ENCODE measurements at places on chromosomes 6 and 20.

GRCh38 chr20:35238735-35239134 lies 12.2 kb downstream of the MMP24 start:
- DNase-seq: no peak

DNA sequence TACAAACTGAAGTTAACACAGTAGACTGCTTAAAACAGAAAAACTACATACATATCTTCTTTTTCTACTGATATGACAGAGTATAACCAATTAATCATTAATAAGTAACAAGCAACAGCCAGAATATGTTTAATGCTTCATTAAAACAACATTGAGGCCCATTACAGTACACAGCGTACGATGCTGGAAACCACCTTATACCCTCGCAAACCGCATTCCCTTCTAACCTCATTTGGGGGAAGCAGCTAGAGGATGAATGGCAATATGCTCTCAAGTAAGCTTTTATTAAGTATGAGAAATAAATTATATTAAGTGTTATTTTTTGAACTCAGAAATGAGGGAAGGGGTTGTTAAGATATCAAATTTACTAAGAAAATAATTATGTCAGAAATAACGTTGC lies 142.4 kb downstream of the GMDS start:
- no peak for DNase-seq

- peak; percentile 66 for DNase-seq
Measured at GRCh38 chr20:9359561-9360308, 154.7 kb upstream of the LAMP5 start.

GRCh38 chr20:21713901-21714296 lies 8.4 kb downstream of the PAX1 start:
- DNase-seq: no peak

DNA sequence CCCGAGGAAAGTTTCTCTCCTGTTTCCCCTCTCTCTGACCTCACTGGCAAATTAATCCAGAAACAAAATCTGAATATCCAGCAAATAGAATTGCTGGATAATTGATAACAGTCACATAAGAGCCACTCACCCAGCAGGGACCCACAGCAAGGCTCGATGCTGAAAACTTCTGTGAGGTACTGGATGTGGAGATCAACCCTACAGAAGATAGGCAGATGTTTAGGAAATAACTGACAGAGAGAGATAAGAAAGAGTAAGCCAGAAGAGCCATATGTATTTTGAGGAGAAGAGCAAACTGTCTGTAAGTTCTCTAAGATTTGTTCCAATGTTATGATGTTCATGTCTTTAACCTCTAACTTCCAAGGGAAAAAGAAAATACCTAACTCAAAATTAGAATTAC lies 59.7 kb downstream of the PKHD1 start:
- no peak for DNase-seq

- DNase-seq: no peak
Measured at GRCh38 chr20:54629632-54630031, 154.2 kb downstream of the DOK5 start.

- peak; percentile 84 for DNase-seq
Measured at GRCh38 chr20:31542201-31542842, 28.1 kb downstream of the HM13 start.

DNA sequence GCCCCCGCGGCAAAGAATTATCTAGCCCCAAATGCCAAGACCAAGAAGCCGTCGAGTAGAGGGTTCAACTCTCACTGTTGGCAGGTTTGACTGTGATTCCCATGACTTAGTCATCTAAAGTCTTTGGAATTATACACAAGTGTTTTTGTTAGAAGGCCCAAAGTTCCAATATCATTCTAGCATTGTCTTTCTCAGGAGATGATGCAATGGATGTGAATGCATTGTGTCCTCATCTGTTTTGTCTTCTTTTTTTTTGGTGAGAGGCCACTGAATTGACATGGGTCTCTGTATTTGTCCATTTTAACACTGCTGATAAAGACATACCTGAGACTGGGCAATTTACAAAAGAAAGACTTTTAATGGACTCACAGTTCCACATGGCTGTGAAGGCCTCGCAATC lies 290.5 kb upstream of the ZFP64 start:
- no peak for DNase-seq

DNA sequence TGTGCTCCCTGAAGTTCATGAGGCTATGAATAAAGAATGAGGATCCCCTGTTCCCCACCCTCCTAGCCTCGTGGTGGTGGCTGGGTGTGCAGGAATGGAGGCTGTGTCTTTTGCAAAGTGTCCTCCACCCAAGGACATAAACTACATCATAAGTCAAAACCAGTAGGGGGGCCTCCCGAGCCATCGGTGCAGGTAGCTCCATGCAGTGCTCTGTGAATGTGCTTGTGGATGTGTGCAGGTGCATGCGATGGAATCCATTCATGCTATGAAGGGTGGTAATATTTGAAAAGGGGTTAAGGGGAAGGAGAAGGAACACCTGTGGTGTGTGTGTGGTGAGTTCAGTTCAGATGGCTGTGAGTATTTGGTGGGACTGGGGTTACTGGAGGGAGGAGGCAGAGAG lies 197.3 kb downstream of the NRN1 start:
- no peak for DNase-seq

DNA sequence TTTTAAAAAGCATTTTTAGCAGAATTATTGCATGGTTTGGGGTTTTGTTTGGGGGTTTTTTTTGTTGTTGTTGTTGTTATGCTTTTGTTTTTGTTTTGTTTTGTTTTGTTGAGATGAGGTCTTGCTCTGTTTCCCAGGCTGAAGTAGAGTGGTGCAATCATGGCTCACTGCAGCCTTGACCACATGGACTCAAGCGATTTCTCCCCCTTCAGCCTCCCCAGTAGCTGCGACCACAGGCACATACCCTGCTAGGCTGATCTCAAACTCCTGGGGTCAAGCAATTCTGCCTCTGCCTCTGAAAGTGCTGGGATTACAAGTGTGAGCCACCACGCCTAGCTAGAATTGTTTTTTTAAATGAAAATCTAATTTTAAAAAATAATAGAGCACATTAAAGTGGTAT lies 35.7 kb downstream of the UBR2 start:
- DNase-seq: no peak

DNA sequence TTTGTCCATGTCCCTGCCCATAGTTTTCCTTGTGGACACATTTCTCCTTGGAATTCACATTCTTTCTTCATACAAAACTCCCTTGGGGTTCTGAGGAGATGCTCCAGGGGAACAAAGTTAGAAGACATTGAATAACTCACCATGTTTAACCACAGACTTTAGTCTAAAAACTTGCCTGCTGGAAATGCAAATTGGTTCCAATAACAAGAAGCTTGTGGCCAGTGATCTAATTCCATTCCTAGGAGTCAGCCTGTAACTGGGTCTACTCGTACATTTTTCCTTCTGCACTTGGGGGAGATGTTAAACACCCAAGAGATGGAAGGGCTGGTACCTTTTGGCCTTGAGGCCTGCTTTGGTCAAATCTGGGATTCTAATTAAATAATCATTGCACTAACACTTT lies 60.2 kb downstream of the SCML4 start:
- DNase-seq: peak; percentile 66

- DNase-seq: no peak
Measured at GRCh38 chr6:169240125-169240524, 13.5 kb downstream of the THBS2 start.

- no peak for DNase-seq
Measured at GRCh38 chr6:46273911-46274310, 103.1 kb upstream of the ENPP5 start.

GRCh38 chr6:1789092-1789491 lies 179.4 kb downstream of the FOXC1 start:
- DNase-seq: peak; percentile 46

DNA sequence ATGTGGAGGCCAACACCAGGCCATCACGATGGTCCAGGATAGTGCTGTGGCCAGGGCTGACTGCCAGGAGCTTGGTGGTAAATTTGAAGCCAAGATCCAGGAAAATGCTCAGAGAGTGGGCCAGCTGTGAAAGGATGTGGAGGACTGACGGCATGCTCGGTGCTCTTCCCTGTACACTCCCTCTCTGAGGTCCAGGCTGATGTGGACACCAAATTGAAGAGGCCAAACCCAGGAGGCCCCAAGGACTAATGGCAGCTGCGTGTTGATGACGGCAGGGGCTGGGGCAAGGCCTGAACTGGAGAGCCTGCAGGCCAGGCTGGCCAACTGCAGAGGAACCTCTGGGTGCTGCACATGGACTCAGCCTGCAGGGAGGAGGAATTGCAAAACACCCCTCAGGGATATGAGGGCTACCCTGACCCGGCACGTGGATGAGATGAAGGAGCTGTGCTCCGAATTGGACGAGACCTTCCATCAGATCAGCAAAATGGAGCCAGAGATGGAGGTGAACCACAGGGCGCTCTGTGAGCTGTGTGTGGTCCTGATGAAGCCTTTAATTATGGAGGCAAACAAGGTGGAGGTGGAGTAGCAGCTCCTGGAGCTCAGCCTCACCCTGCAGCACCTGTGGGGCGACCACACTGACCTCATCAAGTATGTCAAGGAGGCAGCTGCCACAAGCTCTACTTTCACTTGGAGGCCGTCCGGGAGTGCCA lies 6.9 kb upstream of the RAET1E start:
- DNase-seq: no peak
